AML-193 (cell line): ENCODE measurements at places on chromosomes 3 and 15.
A peak's percentile ranks its signal among the peaks of the same experiment; 100 is the strongest.

GRCh38 chr3:132325634-132326033 is 8.4 kb downstream of the ACP3 start:
- peak; percentile 45 for DNase-seq

GRCh38 chr3:192864941-192865340 is 52.7 kb downstream of the MB21D2 start:
- DNase-seq = no peak

GRCh38 chr3:114615523-114616085 is 321.8 kb downstream of the TIGIT start:
- no peak for DNase-seq

DNA sequence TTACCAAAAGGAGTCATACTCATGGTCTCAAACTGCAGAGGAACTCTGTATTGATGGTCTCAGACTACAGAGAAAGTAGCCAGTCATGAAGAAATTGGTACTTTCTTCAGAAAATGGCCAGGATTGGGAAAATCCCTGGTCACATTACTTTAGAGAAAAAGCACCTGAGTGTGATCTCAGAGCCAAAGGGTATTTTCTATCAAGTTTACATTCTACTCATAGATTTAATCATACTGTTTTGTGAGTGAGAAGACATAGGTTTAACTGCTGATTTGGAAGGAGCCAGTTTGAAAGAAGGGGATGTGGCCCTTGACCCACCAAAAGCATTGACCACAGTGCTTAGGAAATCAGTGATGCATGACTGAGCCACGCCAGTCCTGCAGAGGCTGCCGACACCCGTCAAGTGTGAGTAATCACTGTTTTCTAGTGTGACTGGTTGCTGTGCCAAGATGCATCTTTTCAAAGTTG is 203.6 kb downstream of the AKAP13 start:
- no peak for DNase-seq

- no peak for DNase-seq
Observed at GRCh38 chr3:117286488-117286887, 576.9 kb downstream of the TUSC7 start.
